ENCODE measurements at places on chromosomes 4 and X.

DNA sequence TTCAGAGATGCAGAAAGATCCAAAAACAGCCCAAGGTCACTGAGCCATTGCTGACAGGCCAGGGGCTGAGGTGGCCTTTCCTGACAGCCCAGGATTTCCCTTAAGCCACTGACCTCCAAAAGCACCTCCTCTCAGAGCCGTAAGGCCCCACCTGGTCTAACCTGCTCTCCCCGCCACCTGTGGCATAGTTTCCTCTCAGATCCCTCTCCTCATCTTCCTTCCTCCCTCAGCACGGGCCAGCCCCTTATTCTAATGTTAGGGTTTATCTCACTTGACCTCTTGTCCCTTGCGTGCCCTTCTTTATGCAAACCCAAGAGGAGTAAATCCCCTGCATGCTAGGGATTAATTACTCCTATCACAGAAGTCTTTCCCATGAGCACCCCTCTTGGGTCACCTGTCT is 113.0 kb downstream of the RBM47 start:
- no peak for DNase-seq

DNA sequence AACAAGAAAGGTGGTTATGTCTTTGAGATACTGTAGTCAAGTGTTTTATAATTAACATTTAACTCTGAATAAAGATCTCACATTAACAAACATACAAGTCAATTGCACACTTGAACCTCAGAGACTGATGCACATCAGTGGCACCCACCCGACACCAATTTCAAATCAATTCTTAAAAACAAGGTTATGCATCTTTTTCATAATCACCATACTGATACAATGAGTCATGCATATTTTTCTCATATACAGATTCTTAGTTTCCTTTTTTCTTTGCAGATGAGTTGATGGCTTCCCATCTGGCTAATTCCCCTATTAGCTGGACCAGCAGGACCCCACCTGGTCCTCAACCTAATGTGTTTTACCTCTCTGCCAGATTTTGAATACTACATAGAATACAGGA is 136.2 kb upstream of the RPL34 start:
- DNase-seq: no peak

DNA sequence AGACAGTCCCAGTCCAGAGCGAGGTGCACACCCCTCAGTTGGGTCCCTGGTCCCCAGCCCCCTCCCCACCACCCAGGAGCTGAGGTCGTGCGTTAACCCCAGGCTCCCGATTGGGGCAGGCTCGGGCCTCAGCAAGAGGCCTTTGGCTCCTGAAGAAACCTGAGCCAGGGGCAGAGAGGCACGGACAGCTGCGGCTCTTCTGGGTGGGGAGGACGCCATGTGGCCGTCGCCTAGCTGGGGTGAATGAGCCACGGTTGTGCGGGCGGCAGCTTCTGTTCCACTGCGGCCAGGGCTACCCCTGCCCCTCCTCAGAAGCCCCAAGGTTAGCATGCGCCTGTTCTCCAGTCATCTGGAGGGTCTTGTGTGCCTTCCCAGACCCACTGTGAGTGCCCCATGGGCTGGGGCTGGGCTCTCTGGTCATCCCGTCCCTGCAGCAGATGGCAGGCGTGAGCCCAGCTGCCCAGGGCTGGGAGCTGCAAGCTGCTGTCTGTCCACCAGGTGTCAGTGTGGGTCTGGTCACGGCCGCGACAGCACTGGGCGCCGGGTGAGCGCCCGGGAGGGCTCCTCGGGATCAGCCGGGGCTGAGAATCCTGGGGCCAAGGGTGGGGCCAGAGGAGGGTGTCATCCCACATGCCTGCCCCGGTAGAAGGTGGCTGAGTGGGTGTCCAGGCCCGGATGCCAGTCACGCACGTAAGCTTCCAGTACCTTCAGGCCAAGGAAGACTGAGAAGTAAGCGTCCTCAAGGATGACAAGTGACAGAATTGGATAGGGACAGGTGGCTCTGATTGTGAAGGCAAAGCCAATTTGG is 21.9 kb downstream of the ATP2B3 start:
- DNase-seq: no peak

DNA sequence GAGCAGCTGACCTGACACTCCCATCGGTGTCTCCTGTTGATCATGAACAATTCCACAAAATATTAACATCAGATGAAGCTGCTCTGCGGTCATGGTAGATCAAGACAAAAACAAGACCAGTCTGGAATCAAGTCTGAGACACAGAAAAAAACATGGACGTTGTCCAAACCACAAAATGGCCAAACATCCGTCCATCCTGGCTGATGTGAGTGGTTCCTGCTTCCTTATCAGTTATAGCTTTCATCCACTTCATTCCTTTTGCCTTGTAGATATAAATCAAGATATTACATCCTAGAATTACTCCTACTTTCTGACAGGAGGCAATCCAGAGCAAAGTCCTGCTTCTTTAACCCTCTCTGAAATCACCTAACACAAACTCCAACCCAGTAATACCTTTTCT is 28.8 kb upstream of the PCSK1N start:
- no peak for DNase-seq

DNA sequence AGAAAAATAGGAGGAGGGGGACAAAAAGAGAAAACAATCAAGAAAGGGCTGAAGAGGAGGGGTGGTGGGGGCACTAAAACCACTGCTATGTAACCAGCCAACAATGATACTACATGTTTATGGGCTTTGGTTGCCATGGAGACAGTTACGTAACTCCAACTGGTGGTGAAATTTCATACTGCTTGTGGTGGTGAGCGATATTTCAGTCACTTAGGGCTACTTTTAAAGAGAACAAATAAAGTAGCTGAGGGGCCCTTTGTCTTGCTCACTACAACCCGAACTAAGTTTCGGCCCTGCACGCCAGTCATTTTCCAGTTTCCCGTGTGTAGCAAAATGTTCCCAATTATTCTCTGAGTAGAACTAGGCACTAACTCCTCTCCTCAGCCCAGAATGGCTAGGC is 275.2 kb upstream of the EDA2R start:
- DNase-seq: peak; percentile 9

- no peak for DNase-seq
Observed at GRCh38 chrX:31449081-31449480, 377.2 kb upstream of the FTHL17 start.

GRCh38 chr4:74283614-74284013 is 24.7 kb upstream of the EPGN start:
- DNase-seq: no peak

DNA sequence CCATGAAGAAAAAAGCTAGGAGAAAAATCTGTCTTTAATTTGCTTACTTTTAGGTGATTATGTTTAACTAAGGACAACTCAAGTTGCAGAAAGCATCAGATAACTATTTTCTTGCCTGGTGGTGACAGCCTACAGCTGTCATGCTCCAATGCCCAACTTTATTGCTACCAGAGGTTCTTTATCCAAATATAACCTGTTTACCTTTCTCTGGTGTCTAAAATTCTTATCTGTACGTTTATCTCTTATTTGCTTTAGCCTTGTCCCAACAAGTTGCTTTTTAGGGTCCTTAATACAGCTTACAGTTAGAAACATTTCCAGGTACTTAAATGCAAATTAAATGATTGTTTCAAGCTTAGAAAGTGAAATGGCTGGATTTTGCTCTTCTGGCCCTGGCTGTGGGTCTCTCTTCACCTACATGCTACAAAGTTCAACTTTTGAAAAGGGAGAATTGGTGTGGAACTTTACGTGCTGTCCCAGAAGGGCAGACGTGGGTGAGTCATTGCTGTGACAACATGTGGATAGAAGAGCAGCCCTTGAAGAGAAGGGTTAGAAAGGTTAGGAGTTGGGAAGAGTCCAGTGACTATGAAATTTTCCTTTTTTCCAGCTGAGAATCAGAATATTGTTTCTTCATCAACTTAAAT is 60.7 kb downstream of the HPGD start:
- no peak for DNase-seq

DNA sequence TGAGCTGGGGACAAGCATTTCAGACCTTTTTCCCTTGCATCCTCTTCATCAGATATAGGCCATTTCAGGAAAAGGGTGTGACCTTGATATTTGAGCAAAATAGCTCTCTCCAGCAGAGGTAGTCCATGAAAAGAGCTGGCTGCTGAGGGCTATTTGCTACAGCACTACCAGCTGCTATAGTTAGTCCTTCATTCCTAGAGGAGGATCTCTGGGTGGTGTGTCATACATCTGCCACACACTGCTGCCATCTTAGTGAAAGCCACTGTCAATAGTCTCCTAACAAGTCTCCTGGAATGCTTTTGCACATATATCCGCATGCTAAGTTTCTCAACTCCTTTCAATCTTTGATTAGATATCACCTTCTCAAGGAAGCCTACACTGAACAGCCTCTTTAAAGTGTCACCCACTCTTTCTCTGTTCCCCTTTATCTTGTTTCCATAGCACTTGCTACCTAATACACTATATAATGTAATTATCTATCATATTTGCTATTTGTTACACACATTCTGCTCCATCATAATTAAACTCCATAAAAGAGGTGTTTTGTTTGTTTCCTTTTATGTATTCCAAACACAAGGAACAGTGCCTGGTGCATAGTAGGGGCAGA is 131.9 kb downstream of the TBC1D19 start:
- no peak for DNase-seq

DNA sequence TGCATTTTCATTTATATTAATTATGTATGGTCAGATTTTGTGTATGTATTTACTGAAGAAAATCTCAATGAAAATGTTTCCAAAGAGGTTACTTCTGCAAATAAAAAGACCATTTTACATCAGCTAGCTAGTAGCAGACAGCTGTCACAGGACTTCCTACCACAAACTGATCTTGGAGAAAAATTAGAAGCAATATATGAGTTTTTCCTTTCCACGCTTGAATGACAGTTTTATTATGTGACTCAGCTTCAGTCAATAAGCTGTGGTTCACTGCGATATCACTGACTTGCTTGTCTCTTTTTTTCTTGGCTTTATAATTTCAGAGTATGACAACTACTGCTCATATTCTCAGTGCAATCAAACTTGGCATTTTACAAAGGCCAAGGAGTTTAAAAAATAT is 787.4 kb upstream of the GALNTL6 start:
- no peak for DNase-seq

DNA sequence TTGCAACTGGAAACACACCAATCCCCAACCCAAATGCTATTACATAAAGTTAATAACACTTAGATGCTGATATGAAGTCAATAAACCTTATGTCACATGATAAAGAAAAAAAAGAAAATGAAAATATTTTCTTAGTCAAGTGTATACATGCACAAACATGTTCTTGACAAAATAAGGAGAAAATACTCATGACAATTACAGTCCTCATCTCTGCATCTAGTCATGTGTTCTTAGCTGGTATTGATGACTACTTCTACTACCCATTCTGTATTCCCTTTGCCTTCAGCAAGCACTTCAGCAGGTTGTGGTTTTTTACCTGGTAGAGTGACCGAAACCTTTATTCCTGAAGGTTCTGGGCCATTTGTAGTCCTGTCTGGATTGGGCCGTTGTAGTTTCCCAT is 24.9 kb downstream of the CXCL8 start:
- DNase-seq: no peak

DNA sequence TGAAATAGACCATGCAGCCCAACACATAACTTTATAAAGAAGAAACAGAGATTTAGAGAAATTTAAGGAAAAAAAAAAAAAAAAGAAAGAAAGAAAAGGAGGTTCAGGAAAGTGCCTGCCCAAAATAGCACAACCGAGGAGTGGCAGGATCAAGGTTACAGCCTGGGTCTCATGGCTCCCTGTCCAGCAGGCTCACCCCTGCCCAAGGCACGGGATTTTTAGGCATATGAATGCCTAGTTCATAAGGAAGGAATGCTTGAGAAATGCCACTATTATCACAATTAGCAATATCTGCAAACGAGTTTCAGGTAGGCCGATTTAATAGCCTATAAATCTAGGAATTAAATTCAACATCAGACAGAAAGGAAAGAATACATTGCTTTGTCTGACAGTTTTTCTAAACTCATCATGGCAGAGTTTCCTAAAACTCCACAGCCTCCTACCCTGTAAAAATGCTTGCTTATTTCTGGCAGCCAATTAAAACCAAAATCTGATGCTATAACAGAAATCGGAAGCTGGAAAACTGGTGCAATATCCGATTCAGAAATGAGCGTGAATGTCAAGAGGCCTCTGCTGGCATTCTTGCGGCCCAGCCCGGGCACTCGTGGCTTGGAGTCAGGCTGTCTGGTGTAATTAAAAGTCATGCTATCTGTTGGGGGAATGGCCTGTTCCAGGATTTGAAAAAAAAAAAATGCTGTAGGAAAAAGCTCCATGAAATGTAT is 63.5 kb downstream of the GEMIN8 start:
- DNase-seq: no peak

DNA sequence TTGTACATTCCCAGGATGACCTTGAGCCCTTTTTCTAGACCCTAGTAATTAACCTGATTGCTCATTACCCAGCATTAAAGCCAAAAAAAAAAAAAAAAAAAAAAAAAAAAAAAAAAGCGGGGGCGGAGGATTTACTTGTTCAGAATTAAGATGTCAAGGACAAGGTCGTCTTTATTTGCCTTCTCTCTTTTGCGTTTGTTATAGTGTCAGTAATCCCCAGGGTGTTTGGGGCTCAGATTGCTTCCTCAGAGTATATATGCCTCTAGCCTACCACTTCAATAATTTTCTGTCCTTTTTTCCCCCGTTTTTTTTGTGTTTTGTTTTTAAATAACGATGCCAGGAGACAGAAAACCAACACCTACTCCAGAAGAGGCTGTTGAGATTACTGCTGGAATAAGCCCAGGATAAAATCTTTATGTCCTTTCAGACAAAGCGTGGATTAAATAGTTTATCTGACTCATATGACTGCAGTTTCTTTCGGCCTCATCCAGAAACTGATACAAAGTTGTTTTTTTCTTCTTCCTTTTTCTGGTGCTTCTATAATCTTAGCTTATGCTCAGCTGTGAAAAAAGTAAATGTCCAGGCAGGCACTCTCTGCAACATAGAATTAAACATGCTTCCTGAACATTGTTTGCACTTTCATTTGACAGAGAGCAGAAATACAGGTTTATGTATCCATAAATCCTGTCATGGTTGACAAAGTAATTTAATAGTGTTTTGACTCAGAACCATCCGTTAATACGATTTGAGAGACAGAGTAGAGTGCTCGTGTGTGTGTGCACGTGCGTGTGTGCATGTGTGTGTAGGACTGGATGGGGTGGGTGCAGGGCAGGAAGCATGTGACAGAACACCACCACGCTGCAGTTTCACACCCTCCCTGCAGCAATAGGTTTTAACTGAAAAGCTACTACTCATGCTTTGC is 138.6 kb downstream of the AFF1 start:
- no peak for DNase-seq

DNA sequence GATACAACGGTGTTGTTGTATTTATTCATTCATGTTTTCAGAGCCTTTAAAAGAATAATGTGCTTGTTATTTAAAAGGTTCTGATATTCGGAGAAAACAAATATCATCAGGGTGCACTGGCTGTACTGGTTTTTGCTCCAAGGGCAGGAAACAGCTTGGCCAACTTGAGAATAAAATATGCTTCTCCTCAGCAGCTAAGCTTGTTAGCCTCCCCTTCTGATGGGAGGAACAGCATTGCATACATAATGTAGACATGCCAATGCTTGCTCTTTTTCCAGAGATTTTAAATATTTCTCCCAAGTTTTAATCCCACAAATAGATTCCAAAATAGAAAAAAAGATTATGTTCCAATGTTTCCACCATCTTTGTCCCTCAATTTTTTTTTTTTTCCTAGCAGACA is 87.6 kb upstream of the RPL34 start:
- no peak for DNase-seq

- no peak for DNase-seq
Observed at GRCh38 chrX:101764538-101764937, 104.9 kb upstream of the ARMCX2 start.

Measured in NCI-H1048 (cell line).